ENCODE measurements at places on chromosomes 1 and 21.

DNA sequence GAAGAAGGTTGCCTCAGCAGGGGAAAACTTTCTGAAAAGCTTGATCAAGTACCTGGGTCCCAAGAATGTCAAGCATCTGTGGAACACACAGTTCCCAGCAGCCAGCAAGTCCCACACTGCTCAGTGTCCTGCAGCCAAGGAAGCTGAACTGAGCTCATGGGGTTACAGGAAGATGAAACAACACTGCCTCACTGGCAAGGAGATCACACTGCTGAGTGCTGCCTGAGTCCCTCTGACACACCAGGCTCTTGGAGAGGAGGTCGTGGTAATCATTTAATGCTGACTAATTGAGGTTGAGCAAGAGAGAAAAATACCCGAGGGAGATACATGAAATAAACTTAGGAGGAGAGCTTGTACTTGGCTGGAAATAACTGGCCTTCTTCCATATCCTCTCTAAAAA, 75.2 kb downstream of the MPZL1 start:
- no peak for DNase-seq

DNA sequence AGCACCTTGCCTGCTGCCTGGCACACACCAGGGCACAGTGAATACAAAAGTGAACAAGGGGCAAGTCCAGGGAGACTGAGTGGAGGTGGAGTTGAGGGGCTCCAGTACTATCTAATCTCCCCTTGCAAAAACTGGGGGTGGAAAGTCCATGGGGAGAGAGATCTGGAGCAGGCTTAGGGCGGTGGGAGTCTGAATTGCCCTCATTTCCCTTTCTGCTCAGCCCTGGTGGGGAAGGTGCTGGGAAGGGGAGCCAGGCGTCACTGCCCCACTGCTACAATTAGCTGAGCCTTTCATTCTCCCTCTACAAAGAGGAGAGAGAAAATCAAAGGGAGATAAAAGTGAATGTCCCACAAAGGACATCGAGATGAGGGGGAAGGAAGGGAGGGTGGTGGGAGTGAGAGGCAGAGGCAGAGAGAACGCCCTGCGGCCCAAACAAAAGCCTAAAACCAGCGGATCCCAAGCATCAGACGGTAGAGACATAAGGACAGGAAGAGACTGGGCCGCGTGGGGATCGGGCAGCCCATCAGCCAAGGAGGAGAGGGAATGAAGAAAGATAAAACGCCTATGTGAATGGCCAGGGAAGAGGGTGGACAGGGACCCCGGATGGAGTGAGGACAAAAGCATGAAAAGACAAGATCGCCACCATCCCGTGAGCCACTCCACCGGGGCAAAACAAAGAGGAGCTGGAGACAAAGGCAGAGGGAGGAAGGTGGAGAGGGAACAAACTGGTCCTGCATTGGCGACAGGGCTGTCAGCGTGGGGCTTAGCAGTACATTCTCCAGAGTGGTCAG, 46.8 kb upstream of the SOX13 start:
- DNase-seq, result no peak

- no peak for DNase-seq
Observed at GRCh38 chr21:34953950-34954349, 95.2 kb downstream of the RUNX1 start.

DNA sequence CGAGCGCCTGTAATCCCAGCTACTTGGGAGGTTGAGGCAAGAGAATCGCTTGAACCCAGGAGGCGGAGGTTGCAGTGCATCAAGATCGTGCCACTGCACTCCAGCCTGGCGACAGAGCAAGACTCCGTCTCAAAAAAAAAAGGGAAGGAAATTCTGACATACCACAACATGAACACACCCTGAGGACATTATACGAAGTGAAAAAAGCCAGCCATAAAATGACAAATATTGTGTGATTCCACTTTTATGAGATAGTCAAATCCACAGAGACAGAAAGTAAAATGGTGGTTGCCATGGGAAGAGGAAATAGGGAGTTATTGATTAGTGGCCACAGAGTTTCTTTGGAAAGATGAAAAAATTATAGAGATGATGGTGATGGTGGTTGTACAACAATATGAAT, 41.7 kb downstream of the EVI5 start:
- no peak for DNase-seq

- DNase-seq, result no peak
Observed at GRCh38 chr1:117602862-117603261, 3.0 kb upstream of the TENT5C start.

DNA sequence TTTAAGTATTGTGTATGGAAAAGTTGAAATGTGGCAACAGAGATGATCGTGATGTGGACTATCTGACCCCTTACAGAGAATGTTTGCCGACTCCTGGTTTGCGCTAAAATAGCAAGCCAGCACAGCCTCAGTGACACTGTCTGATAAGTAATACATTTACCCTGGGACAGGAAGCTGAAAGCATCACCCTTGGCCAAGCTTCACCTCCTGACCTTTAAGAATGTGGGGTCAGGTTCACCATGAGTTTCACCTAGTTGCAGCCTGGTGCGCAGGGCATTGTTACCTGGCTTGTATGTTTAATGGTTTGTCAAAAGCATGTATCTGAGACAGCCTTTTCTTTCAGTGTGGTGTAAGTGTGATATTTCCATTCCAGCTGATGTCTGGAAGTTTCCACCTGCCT, 29.2 kb downstream of the TRAF5 start:
- no peak for DNase-seq

DNA sequence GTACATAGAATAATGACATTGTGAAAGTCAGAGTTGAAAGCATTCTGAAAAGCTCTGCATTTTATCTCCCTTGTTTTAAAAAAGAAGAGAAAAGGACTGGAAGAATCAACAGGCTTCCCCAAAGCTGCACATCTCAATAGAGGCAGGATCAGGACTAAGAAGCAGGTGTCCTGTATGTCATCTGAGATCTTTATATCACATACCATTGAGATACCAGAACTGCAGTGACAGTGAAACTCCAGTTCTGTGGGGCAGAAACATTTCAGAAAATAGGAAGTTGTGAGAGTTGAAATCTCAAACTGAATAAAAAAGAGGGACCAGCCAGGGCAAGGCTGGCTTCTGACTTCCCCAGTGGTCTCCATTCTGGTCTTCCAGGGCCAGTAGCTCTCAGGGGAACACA, 33.0 kb upstream of the SH2D1B start:
- no peak for DNase-seq
